Myocyte (in vitro differentiated cells): ENCODE measurements at places on chromosomes 13 and 19.

DNA sequence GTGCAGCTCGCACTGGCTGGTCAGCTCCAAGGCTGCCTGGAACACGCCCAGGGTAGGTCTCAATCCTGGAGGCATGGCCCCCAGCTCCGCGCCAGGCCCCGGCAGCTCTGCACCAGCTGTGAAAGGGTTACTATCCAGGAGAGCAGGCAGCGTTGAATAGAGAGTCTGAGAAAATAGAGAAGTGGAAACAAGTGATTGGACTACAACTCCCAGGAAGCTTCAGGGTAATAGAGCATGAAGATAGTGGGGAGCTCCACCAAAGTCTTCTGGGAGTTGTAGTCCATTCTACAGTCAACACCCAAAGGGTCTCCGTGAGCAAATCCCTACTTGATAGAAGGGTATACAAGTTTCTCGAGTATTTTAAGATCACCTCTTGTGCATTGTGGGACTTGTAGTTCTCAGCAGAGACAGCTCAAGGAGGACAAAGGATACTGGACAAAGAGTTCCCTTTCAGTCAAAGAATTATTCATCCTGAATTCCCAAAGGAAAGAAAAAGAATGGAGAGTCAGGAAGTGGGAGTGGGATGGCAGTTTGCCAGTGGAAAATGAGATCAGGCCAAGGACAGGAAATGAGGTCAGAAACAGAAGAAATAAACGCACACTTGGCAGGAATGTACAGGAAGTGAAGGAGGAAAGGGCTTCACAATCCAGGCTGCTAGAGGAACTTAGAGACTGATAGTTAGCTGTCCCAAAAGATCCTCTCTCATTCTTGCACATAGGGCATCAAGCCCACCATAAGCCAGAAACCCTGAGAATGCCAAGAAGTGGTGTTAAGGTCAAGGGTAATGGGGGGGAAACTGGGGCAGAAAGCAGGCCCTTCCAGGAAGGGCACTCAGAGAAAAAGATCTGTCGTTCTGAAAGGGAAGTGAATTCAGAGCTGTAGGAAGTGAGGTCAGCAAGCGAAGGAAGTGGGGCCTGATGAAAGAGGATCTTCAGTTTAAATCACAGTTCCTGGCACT lies 5.5 kb upstream of the MAMSTR start:
- DNase-seq, result peak; percentile 74

GRCh38 chr19:51071095-51071405 lies 6.2 kb upstream of the KLK13 start:
- no peak for DNase-seq

- peak; percentile 100 for DNase-seq
Observed at GRCh38 chr13:111031531-111031961, 83.6 kb upstream of the ARHGEF7 start.

DNA sequence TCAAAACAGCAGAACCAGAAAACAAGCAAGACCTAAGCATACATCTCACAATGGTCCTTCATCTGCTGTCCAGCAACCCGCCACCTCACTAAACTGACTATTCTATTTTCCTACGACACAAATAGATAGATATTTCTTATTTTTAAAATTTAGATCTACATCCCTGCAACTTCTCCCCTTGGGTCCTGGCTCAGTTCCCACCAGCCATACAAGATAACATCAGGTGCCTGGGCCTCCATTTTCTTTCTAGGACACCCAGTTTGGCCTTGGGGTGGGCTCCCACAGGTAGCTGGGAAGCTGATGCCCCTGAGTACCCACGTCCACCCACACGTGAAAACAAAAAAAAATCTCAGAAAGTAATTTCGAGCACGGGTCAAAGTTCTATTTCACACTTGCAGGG lies 47.6 kb downstream of the TGDS start:
- DNase-seq, result no peak

GRCh38 chr19:948842-949496 lies 23.1 kb downstream of the ARID3A start:
- DNase-seq, result no peak

GRCh38 chr19:48634424-48635262 lies 2.5 kb downstream of the DBP start:
- peak; percentile 96 for DNase-seq

DNA sequence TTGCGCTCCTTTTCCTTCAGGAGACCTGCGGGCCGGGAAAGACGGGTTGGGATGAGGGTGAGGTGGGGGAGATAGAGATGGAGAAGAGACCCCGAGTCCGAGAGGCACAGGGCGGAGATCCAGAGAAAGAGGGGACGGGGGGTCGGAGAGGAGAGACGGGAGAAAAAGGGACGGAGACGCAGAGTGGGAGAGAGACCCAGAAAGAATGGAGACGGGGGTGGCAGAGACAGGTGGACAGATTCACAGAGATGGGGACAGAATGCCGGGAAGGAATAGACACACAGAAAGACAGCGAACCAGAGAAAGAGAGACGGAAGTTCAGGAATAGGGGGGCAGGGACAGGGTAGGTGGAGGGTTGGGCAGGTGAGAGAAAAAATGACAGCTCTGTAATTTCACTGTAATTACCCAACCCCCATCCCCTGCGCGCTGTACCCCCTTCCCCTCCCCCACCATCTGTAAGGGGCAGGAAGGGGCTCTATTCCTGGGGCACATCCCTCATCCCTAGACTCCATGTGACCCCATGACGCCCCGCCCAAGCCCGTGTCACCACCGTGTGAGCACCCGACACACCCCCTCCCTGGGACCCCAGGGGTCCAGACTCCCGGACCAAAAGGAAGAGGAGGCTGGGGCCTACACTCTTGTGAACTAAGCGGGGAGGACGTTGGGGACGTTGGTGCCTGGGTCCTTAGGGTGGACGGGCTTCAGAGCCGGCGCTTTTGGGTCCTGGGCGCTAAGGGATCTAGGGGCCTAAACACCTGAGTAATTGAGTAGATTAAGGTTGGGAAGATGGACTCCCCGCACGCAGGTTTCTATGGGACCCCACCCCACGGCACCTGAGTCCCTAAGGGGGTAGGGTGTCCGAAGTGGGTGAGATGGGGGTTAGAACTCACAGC lies 967 bp downstream of the DBP start:
- DNase-seq, result no peak

GRCh38 chr19:14089662-14090508 lies 666 bp downstream of the SAMD1 start:
- DNase-seq, result peak; percentile 62

DNA sequence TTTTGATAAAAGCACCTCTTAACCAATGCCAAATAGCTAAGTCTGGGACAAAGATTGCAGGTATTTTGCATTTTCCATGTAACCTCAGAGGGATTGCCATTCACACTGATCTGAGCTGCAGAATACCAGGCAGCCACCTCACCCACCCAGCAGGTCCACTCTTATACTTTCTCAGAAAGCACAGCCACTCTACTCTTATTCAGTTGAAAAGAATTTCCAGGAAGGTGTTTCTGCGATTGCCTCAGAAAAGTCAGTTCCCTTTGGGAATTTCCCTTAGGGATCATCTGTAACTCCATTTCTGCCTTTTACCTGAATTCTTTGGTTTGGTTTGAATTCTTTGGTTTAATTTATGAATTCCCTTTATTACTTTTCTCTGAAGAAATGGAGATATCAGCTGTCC lies 904 bp upstream of the ALOX5AP start:
- no peak for DNase-seq

DNA sequence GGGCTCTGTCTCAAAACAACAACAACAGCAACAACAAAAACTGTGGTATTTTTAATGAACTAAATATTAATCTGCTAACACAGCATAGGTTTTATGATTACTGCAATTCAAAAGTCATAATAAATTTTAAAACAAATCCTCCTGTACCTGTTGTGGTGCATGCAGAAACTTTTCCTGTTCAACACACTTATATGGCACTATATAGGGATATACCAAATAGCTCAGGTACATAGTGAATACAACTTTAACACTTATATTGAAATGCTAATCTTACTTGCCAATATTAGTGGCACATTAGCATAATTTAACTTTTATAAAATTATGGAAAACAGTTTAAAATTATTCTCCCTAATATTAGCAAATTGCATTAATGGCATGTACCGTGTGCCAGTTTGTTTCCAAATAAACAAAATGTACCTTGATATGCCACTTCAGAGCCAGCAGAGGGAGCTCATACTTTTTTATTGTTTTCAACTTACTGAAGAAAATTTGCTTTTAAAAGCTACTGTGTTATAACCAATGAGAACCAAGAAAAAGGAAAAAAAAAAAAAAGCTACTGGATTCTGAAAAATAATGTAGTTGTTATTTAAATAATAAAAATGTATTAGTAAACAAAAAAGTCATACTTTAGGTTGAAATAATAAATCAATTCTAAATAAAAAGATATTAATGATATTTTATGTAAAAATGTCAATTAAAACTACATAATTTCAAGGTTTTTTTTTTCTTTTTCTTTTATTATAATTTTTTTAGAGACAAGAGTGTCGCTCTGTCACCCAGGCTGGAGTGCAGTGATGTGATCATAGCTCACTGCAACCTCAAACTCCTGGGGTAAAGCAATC lies 18.0 kb upstream of the RBM26 start:
- peak; percentile 59 for DNase-seq
